ENCODE measurements at places on chromosomes 5 and 9.

DNA sequence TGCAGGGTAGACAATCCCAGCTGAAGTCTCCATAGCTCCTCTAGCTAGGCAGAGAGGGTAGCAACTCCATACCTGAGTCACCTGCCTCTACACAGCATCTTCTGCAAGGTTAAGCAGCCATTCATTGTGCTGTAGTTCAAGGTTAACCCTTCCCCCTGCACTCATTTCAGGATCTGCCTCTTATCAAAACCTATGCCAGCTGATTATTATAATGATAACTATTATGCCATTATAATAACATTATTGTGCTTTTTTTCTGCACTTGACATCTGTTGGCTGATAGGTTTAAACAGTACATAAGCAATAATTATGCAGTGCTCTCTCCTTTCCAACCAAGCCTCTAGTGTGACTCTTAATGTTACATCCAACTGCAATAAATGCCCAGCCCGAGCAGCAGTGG is 17.3 kb downstream of the SIL1 start:
- DNase-seq = no peak

DNA sequence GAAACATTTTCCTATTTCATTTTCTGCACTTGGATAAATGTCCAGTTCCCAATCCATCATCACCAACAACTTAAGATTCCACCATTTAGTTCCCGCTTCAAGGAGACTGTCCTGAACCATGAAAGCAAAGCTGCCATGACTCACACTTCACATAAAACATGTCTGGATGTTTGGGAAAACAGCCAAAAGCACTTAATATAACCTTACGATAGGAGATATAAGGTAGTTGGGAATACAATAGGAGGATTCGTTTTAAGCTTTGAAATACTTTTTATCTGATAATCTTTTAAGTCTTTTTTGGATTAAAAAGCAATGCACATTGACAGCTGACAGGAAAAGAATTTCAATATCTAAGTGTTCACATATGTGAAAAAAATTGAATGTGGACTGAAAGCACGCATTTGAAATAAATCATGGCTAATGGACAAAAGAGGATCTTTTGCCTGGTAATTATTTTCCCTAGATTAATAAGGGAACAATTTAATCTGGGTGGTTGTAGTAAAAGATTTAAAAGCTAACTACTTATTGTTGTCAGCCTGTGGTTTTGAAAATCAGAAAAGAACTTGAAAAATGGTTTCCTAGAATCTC is 17.3 kb upstream of the TGFBI start:
- no peak for DNase-seq

DNA sequence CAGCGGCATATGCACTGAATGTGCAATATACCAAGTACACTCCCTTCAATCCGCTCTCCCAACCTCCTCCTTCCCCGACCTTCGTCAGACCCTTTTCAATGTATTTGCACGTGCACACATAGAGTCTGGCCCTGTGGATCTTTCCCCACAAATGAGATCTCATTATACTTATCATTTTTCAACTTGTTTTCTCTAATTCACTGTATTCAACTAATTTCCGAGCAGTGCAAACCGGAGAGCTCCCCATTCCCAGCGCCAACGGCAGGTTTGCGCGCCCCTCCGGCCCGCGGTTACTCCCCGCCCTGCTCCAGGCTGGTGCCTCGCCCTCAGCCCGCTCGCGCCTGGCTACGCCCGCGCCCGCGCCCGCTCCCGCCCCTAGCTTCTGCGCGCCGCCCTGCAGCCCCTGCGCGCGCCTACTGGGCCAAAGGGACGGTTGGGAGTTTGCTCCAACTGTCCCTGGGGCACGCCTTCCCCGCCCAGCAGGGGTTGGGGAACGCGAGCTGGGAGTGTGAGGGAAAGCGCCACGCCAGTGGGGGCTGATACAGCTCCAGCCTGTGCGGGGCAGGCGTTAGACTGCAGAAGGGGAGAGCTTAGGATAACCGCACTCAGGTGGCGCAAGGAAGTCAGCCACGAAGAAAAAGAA is 3.3 kb upstream of the CDC20B start:
- DNase-seq = no peak

- DNase-seq = no peak
Measured at GRCh38 chr5:176732306-176732705, 78.1 kb upstream of the UNC5A start.

DNA sequence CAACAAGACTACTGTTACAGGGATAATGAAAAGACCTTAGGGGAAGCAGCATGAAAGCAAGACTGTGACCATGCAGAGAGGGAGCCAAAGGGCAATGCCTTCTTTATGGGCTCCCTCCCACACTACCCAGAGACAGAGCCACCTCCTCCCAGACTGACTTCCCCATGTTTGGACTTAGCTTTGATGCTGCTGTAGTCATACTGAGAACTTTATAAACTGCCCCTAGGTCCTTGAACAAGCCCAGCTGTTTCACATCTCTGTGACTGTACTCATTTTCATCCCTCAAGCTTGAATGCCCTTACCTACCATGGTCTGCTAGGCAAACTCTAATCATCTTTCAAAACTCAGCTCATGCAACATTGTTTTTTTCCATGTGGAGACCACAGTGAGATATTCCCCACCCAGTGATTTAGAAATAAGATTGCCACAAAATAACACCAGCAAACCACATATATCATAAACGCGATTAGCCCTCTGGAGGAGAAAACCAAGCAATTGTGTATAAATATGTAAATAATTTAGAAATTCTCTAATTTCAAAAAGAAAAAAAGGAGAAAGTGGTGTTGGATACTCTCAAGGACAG is 23.4 kb upstream of the FAM169A start:
- no peak for DNase-seq

- DNase-seq = no peak
Measured at GRCh38 chr9:126233175-126233574, 93.5 kb upstream of the MVB12B start.

Data from activated gamma-delta T cell treated with anti-CD3 and anti-CD28 coated beads, Interleukin-2, amount 50 U/mL, for 16 hours (primary cell).